ENCODE measurements at places on chromosomes 1 and 21.

GRCh38 chr1:232194424-232194823, 435.5 kb downstream of the SIPA1L2 start:
- no peak for DNase-seq

DNA sequence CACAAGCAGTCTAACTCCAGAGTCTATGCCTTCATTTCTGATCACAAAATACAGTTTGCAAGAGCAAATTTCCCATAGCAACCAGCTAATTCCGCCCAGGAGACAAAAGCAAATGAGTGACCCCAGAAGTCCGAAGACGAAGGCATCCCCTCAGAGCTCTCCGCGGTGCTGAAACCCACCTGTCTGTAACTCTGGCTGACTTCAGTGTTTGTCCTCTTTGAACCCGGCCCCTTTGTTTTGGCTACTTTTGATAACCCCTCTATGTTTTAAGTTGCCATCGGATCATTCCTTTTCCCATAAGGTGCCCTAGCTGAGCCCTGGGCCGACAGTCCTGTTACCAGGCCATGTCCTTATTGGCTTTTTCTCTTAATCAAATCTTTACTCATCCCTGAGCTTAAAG, 515.8 kb downstream of the PTPRU start:
- DNase-seq: no peak

GRCh38 chr1:13517193-13517812, 3.5 kb upstream of the LRRC38 start:
- no peak for DNase-seq

DNA sequence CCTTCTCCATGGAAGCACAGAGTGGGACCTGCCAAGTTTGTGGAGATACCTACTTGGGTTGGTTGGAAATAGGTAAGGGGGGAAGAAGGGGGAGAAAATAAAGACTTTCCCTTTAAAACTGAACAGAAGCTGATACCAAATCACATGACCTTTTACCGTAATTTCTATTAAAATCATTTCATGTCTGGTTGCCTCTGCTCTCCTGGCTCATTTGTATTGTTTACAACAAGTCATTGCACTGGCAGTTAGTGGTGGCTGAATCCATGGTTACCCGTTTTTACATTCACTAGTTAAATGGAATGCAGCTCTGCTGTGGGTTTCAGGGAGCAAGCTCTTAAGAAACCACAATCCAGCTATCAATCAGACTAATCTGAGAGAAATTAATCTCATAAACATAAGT, 353.7 kb upstream of the ESRRG start:
- no peak for DNase-seq

DNA sequence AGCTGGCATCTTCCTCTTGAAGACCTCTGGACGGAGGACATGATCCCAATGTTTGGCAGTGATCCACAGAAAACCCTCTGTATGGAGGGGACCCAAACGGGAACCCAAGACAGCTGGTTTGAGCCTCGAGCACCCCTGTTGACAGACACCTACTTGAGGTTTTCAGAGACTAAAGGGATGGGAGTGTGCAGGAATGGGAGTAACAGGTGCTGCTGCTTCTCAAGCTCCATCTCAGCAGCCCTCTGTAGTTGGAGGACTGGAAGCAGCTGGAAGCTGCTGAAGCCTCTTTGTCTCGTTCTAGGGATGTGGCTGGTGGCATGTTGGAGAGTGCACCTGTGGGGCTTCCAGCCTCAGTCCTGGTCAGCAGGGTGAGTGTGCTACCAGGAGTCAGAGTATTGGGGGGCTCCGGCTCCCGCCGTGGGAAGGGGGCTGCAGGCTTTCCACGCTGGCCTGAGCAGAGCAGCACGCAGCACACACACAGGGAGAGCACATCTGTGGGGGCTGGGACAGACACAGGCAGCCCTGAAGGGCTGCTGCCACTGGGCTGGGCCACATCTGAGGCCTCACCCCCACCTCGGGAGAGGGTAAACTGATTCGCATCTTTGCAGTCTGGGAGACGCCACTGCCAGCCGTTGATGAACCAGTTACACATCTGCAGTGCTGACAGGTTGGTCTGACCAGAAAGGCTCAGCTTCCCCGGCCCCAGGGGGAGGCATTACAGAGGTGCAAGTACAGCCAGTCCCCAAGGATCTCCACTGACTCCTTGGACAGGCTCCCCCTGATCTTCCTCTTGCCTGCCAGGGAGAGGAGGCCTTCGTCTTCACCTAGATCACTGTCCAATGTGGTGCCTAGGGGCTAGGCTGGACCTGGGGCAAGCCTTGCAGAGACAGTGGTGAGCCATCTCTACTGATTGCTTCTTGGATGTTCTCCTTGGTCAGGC, 56.6 kb downstream of the ADSS2 start:
- DNase-seq: no peak

- DNase-seq: no peak
Measured at GRCh38 chr1:182682898-182683501, 1.4 kb downstream of the RGS8 start.

DNA sequence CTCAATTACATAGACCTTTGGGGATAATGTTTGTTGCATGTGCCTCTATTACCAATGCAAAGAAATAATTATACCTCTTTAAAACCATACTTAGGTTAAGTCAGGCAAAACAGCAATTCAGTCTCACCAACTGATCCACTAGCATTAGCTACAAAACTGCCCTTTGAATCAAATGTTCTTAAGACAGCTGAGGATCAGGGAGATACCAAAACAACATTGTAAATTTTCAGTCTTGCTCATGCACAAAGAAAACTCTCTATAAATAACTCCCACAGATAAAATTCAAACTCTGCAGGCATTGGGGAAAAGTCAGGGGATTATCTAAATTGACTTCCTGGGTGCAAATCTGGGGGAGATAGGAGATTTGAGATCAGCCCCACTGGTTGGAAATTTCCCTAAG, 100.9 kb upstream of the DPT start:
- no peak for DNase-seq

DNA sequence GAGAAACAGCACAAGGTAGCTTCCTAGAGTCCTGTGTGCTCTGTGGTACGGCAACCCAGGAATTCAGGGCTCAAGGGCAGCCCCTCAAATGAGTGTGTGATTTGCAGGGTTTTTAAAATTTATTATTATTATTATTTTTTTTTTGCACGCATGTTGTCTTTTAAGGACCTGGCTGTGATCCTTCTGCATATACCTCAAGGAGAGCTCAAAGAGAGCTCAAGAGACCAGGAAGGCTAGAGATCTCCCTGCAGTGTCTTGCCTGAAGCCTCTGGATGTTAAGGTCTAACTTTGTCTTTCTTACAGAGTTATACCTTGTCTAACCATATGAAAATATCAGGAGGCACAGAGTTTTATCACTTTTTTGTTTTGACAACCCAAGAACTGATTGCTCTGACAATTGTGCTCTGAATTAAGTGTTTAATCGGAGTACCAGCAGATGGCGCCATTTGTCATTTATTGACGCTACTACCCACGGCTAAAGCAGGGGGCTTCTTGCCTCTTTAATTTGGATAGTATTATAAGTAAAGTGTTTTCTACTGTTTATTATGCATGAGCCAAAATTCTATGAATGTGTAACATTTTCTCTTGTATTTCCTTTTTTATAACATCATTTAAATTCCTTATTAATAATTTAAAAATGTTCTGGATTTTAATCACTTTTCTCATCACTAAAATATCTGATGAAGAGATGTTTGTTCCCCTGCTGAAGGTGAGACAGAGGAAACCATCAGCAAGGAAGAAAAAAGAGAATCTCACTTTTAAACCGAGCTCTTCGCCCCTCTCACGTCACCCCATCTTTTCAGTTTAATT, 35.8 kb upstream of the LMO4 start:
- peak; percentile 41 for DNase-seq

- DNase-seq: no peak
Measured at GRCh38 chr1:64041371-64042131, 161.9 kb upstream of the UBE2U start.

- no peak for DNase-seq
Measured at GRCh38 chr1:206738370-206739366, 31.9 kb upstream of the IL19 start.

DNA sequence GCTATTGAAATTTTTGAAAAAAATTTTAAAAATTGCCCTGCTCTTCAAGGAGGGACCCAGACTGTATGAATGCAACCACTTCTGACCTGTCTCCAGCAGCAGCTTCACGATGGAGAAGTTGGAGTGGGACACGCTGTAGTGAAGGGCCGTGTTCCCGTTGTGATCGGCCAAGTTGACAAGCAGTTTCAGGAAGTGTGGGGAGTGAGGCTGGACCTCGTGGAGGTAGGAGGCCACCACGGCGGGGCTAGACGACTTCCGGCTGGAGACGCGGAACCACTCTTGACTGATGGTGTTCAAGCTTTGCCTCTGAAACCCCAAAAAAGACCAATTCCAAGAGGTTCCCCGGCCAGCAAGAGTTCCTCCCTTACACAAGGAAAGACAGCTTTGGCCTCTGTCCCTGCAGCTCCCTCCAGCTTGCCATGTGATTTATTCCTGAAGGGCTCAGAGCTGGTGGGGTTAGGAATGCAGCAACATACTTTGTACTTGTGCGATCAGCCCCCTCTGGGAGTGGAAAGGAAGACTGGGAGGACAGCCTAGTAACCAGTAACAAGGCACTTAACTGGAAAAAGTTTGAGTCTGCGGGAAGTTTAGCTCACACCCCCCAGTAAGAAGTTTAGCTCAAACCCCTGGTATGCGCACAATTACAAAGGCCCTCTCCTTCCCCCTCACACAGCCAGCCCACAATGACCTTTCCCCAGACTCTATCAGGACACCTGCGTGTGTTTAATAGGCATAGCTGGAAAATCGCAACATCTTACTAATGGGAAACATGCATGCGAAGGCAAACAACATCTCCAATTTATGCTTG, 56.0 kb downstream of the KANK4 start:
- DNase-seq: no peak

- DNase-seq: peak; percentile 32
Measured at GRCh38 chr1:234597894-234598293, 12.1 kb downstream of the IRF2BP2 start.

- no peak for DNase-seq
Measured at GRCh38 chr1:175591083-175591743, 152.2 kb downstream of the TNR start.

DNA sequence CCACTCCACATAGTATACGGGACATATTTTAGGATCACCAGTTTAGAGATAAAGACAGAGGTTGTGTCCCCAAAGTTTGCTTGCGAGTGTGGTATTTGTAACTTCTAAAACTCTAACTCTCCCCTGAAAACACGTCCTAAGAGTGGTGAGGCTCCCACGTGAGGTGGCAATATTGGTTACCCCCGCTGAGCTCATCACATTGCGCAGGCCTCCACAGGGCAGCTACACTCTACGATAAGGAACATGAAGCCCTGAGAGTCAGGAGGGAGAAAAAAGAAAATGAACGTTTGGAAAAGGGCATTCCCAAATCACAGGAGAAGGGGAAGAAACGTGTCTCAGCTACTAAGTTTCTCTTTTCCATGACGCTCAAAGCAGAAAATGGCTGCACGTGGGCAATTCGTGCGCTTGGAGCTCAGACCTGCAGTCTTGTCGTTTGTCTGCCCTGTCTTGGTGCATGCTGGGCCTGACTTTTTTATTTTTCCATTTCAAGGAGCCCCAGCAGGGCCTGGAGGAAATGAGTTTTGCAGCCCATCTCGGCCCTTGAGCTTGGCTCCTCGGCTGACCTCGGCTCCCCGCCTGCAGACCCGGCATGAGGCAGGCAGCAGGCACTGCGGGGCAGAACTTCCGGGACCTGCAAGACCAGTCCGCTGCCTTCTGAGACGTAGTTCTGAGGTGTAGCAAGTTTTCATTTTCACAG, 25.7 kb downstream of the ERG start:
- no peak for DNase-seq

DNA sequence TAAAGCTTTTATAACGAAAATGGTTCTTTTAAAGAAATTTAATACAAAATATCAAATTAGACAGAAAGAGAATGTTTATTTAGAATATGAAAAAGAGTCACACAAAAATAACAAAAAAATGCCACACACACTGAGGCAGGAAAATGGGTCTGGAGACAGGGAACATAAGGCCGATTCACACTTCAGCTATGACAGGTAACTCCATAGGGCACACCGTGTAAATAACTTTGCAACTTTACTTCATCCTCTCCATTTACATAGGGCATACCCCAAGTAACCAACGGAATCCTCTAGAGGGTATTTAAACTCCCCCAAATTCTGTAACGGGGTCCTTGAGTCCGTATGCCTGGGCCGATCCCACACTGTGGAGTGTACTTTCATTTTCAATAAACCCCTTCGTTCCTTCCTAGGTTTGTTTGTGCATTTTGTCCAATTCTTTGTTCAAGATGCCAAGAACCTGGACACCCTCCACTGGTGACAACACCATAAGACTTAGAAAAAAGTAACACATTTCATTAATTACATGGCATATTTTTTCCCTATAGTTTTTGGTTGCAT, 23.1 kb upstream of the PTGS2 start:
- DNase-seq: no peak

GRCh38 chr1:1272341-1273208, 1.1 kb downstream of the UBE2J2 start:
- DNase-seq: no peak

- no peak for DNase-seq
Measured at GRCh38 chr1:161088587-161089110, 709 bp downstream of the NECTIN4 start.

- DNase-seq: no peak
Measured at GRCh38 chr1:151294742-151295462, 12.8 kb downstream of the ZNF687 start.

GRCh38 chr1:203672346-203672745, 45.7 kb downstream of the ATP2B4 start:
- no peak for DNase-seq

DNA sequence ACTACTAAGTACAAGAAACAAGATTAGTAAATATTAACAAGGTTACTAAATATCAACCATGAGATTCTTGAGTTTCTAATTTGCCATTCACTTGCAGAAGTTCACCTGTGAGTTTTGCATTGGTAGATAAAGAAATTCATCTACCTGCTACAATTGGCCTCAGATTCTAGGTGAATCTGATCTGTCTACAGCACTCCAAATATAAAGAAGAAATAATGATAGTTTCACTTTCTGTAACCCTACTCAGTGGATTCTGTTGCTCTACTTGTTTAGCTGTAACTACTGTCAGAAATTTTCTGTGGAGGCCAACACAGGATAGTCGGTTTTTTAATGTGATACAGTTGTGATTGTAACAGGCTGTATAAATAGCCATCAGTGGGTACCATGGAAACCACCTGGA, 118.6 kb downstream of the NR5A2 start:
- DNase-seq: no peak

DNA sequence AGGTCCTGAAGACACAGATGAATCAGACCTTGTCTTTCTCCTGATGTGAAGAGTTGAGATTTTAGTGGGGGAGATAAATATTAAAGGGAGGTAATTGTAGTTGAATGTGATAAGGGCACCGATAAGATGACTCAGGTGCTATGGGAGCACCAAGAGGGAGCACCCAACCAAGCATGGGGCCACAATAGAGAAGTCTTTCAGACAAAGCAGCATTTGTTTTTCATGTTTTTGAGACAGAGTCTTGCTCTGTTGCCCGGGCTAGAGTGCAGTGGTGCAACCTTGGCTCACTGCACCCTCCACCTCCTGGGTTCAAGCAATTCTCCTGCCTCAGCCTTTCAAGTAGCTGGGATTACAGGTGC, 16.2 kb downstream of the SZT2 start:
- DNase-seq: no peak

GRCh38 chr1:30888391-30888790, 20.2 kb downstream of the SDC3 start:
- DNase-seq: no peak

GRCh38 chr1:74641876-74642275, 31.7 kb downstream of the ERICH3 start:
- DNase-seq: no peak
